ENCODE measurements at places on chromosomes 5 and 9.

GRCh38 chr5:115807654-115808052, 8.8 kb downstream of the CDO1 start:
- no peak for DNase-seq

DNA sequence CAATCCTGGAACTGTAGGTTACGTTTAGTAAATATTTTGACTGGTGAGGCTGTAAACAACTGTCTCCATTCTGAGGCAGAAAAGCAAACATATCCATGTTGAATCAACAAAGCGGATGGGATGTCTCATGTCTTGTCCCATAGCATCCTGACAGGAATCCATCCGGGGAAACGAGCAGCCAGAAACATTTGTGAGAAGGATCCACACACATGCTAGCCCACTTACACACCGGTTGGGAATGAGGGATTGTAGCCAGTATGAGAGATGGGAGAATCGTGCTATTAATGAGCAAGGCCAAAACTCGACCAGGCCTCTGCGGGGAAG, 117.5 kb downstream of the FSTL4 start:
- DNase-seq = no peak

- no peak for DNase-seq
These were observed 169.4 kb upstream of the GLRA1 start for GRCh38 chr5:152094060-152094459.

DNA sequence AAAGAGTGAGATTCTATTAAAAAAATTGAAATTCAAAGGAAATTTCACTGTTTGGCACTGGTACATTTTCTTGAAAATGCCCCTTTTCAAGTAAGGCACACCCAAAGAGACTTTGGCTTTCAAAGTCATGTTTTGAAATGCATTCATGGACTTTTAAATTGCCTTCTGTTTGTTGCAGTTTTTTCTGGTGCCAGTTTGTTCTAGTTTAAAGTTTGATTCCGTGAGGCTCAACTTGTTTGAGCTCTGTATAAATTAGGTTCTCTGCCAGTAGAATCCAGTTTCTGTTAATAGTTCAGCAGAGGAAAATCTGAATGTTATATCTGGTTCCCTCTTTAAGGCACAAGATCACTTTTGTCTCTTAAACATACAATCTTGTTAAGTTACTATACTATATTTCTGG, 16.4 kb downstream of the ATP6V0E1 start:
- DNase-seq = no peak

GRCh38 chr5:136886608-136887007, 521.3 kb upstream of the TRPC7 start:
- no peak for DNase-seq

GRCh38 chr5:35242702-35243258, 12.5 kb upstream of the PRLR start:
- no peak for DNase-seq

DNA sequence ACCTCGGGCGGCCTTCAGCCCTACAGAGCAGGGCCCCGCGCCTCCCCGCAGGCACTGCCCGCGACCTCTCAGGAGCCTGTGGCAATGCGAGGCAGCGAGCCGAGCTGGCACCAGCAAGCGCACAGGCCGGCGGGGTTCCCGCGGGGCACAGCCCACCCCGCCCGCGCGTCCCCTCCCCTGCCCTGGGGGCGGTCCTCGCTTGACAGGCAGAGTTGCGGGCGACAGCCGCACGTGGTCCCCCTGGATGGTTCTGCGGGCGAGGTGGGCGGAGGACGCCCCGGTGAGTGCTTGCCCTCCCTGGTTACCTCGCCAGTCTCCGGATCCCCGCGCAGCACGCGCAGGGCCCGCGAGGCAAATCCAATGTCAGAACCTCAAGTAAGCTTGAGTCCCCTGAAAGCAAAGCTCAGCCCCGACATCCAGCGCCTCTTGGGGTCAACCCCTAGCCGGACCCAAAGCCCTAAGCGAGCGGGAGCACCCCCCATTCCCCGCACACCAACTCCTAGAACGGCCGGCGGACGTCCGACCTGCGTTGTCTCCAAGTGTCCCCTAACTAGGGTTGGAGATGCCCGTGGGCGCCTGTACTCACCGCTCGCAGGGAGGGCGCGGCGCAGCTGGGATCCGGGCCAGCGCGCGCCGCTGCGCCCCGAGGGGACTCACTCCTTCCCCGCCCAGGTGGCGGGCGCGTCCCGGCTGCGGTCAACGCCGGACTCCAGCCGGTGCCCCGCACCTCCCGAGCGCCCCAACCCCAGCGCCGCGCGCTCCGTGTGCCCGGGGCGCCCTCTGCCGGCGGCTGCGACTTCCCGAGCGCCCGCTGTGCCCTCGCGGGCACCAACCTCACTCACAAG, at the start of gene DRD1:
DRD1 (minus strand) TSS at position 123 of the 845 bp plus-strand sequence. CDS start 1,083 bp downstream, outside the sequence.
- DNase-seq = peak; percentile 61

DNA sequence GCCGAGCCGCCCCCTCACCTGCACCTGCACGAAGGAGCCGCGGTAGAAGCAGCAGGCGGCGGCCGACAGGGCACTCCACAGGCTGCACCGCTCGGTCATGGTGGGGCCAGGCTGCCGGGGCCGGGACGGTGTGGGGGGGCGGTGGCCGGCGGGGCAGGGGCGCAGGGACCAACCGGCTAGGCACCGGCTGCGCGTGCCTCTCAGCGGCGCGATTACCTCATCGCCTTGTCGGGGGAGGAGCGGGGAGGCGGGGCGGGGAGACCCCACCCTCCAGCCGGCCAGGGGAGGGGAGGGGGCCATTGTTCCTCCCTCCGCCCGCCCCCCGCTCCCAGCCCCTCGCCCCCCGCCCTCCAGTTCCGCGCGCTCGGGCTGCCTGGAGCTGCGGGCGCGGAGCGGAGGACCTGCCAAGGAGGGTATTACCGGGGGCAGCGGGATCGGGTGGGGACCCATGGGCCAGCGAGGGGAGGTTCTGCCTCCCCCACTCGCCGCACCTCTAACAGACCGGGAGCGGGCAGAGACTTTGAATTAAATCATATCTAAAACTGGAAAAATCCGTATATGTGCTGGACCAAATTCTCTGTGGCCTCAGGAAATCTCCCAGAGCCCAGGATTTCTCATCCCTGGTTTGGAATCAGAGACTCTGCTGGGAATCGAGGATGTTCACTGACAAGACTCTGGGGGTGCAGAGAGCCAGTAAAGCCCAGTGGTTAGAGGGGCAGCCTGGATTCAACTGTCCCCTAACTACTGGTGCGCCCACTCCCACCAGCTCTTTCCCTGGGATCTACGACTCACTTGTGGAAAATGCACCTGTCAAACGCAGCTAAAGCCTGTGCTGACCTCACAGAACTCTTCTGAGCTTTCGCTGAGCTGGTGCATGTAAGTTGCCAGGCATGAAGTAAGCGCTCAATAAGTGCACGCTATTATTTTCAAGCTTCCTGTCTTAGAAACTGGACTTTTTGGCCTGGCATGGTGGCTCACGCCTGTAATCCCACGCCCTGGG, 20.3 kb upstream of the TOR2A start:
- DNase-seq = no peak

GRCh38 chr9:28050941-28051340, 477.7 kb upstream of the C9orf72 start:
- no peak for DNase-seq

DNA sequence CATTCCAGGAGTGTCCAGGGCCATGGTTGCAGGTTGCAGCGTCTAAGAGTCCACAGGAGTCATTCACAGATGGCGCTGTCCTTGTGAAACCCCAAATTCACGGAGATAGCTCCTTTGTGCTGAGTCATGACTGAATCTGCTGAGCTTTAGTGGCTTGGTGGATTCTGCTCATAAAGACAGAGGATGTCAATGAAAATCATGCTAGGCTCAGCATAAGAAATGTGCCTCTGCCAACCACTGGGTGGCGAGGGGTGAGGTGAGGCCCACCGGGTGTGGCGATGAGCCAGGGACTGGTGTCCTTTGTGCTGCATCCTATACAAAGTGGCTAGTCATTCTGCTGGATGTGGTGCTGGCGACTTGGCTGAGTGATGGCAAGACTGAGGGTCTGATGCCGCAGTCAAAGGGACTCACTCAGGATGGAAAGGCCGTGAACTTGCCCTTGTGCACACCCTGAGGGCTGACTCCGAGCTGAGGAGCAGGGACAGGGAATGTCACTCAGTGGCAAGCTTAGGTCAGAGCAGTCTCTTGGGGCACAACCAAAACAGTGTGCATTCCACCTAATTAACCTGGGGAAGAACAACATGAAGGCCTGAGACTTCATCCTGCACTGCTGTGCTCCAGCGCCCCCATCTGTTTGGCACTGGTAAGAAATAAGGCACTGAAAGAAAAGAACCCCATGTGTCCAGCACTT, 71.5 kb downstream of the DAP start:
- DNase-seq = no peak

DNA sequence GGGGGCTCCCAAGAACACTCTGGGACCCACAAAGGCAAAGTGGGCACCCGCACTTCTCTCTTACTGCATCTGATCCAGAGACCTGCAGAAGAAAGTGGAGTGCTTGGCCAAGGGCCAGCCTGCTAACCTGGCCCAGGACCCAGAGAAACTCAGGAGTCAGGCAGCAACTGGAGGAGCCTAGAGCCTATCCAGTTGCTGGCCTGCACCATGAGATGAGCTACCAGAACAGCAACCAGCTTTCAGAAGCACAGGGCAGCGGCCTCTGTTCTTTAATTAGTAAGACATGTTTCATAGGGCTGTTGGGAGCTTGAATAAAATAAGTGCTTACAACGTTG, 298.3 kb downstream of the GADD45G start:
- no peak for DNase-seq

DNA sequence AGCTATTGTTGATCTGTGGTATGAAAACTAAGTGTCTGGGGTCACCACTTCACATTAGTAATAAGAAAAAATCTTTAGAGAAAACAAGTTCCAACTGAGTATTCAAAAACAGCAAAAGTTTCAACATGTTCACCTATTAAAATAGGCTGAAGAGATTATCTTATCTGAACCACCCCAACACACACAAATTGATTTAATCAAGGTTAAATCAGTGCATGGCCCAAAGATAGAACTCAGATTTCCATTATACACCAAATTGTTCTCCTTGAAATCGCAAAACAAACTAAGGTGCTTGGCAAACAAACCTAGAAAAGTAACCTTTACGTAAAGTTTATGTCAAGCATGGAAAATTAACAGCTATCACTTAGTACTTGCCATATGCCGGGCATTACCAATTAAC, 61.1 kb downstream of the TMEM161B start:
- DNase-seq = no peak

- DNase-seq = peak; percentile 73
These were observed 132.9 kb downstream of the PALM2AKAP2 start for GRCh38 chr9:109912726-109913460.
